ENCODE measurements at places on chromosomes 4 and X.

DNA sequence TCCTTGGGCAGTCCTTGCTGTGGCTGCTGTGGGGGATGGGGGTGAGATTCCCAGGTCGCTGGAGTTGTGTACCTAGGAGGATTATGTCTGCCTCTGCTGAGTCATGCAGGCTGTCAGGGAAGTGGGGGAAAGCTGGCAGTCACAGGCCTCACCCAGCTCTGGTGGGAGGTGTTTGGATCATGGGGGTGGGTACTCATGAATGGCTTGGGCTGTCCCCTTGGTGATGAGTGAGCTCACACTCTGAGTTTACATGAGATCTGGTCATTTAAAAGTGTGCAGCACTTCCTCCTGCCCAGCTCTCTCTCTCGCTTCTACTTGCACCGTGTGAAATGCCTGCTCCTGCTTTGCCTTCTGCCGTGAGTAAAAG is 24.6 kb upstream of the PDLIM3 start:
- peak; percentile 14 for DNase-seq

DNA sequence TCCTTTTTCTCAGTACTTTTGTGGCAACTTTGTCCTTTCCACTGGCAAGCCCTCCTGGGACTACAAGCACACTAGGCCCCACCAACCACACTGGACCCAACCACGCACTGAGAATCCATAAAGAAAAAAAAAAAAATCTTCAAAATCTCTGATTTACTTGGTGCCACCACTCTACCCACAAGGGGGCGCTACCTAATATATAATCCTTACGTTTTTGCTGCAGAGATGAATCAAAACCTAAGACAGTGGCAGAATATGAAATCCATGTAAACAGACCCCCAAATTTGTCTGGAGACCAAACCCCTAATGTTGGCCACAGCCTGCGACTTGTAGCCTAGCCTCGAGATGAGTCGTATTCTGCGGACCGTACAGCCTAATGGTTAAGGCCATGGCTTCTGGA is 63.5 kb upstream of the ARHGAP36 start:
- DNase-seq, result peak; percentile 24

DNA sequence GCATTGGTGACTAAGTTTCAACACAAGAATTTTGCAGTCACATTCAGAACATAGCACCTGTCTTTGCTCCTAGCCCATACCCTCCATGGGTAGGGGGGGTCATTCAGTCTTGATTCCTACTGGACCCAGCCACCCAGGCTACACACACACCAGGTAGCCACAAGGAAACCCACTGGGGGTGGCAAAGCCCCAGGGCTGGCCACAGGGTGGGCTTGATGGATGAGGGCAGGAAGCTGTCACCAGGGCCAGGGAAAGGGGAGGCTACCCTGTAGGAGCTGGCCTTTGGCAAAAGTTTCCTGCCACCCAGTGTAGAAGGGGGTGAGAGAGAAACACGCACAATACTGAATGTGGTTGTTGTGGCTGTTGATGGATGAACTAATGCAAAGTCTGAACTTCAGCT is 74.5 kb upstream of the NKX1-1 start:
- no peak for DNase-seq

GRCh38 chr4:115883847-115884246 is 770.4 kb upstream of the NDST4 start:
- no peak for DNase-seq

GRCh38 chrX:152480269-152481212 is 29.4 kb upstream of the GABRA3 start:
- DNase-seq, result peak; percentile 16

DNA sequence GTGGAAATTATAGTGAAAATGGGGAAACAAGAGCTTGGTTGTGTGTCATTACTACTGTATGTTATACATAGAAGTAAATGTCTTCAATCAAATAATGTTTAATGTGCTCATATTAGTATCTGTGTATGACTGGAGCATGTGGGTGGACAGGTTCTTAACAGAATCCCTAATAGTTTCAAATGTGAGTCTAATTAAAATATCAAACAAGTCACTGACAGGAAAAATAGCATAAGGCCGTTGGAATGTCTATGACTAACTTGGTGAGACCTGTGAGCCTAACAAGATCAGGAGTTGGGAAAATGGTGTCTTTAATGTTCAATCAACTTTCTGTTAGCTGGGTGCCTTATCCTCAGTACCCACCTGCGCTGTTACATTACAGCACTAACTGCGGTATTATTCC is 6.2 kb upstream of the CXCL3 start:
- no peak for DNase-seq

GRCh38 chrX:79330022-79330421 is 37.1 kb downstream of the ITM2A start:
- peak; percentile 16 for DNase-seq

DNA sequence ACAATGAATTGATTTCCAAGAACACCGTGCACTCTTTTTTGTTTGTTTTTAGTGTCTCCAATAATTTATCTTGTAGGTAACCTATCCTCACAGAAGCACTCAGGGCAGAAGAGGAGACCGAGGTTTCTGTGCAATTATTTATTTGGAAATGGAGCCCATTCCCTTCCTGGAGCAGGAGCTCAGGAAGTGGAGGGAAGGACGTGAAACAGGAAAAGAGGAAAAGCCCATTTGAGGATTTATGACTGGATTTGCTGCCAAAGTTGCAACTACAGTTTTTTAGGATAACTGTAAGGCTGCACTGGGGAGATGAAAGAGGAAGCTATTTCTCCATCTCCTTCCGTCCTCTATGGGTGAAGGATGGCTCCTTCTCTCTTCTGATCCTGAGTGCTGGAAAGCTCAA is 31.7 kb upstream of the MXRA5 start:
- no peak for DNase-seq

DNA sequence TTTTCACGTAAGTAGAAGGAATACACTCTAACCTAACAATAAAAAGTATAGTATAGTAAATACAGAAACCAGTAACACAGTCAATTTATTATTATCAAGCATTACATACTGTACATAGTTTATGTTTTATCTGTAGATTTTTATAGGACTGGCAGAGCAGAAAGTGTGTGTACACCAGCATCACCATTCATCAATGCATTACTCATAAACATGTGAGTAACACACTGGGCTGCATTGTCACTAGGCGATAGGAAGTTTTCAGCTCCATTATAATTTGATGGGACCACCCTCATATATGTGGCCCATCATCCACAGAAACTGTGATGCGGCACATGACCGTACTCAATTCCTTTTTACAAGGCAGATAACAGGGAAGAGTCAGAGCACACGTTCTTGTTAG is 137.8 kb upstream of the RBPJ start:
- DNase-seq, result no peak

Measured in WTC11 (cell line).